ENCODE measurements at places on chromosomes 6 and 20. TPM values are rescaled to one million over a fixed set of nuclear protein-coding genes. Genes with fewer than 3 reads are reported as not detected.

NUS1 gene
- 25.1 TPM for polyA plus RNA-seq

PRSS35 gene
- polyA plus RNA-seq = 0.68 TPM

SIRPA gene
- polyA plus RNA-seq = 11.9 TPM

IL17A gene
- 0.21 TPM for polyA plus RNA-seq

PRL gene
- 10.5 TPM for polyA plus RNA-seq
